Panc1 (cell line): ENCODE measurements at places on chromosomes 5 and 9. TPM values are rescaled to one million over a fixed set of nuclear protein-coding genes. Genes with fewer than 3 reads are reported as not detected.

SLC46A2 gene
- total RNA-seq: not detected

PCDHA6 gene
- 0.31 TPM for total RNA-seq

PCDHA9 gene
- 0.21 TPM for total RNA-seq

TSSK1B gene
- total RNA-seq: not detected

PCDHA12 gene
- 10.0 TPM for total RNA-seq

DIRAS2 gene
- 0.03 TPM for total RNA-seq

HAND1 gene
- total RNA-seq: 0.10 TPM

UQCRQ gene
- total RNA-seq: 475 TPM

KIF3A gene
- 17.1 TPM for total RNA-seq

SEC24A gene
- total RNA-seq: 22.7 TPM

TNPO1 gene
- total RNA-seq: 169 TPM

PAPPA gene
- 1.2 TPM for total RNA-seq

GFPT2 gene
- total RNA-seq: 2.1 TPM
